Central memory CD4-positive, alpha-beta T cell (primary cell): ENCODE measurements at places on chromosomes 3 and 15.
A peak's percentile ranks its signal among the peaks of the same experiment; 100 is the strongest.

- DNase-seq = no peak
Measured at GRCh38 chr15:96503276-96503675, 172.8 kb downstream of the NR2F2 start.

GRCh38 chr3:64353226-64353625 lies 128.0 kb upstream of the PRICKLE2 start:
- no peak for DNase-seq

DNA sequence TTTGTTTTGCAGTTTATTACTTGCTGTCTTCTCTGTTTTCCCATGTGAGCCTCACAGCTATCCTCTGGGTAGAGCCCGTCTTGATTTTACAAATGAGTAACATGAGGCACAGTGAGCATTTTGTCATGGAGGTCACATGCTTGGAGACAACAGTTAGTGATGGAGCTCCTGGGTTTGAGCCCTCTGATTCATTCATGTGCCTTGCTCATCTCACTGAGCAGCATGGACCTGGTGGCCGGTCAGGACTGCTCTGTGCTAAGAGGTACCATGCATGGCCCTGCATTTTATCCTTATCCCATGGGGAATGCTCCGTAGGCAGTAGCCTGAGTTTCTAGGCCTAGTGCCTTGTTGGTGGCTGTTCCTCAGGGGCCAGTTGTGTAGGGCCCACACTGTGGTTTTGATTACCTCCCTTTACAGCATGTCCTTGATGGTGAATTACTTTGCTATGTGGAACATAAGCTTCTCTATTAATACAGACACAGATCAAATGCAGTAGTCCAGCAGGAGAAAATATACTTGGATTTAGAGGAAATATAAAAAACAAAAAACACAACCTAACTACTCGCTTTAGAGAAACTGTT lies 35.6 kb downstream of the MAP2K5 start:
- no peak for DNase-seq

DNA sequence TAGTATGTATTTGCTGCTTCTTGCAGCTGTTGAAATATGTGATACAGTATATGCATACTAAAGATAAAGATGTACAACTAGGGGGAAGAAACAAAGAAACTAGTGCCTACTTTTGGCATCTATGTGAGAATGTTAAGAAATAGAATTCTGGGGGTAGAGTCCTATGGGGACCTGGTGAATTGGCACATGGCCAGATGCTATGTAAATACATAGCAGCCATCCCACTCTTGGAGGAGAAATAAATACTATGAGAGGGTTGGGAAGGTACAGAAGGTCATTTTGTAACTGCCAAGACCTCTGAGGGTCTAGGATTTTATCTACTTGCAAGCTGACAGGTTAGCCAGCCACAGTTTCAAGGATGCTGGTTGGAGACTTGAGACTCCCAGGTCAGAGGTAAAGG lies 298.3 kb upstream of the TBL1XR1 start:
- no peak for DNase-seq

DNA sequence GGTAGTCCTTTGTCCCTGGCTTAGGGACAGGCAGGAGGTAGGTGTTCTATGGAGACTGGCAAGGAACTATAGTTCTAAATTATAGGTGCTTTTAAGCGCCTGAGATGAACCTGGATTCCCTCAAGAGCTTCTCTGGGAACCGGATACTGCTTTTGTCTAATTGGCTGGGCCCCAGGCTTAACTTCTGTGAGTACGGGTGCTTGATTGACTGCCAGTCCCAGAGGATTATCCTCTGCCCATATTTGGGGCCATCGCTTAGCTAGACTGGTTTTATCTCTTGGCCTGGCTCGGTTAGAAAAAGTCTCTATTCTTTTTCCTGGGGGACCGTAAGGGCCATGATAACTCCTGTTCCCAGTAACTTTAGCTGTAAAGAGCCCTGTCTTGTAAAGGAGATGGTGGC lies 339.1 kb downstream of the KCNH8 start:
- DNase-seq = no peak

DNA sequence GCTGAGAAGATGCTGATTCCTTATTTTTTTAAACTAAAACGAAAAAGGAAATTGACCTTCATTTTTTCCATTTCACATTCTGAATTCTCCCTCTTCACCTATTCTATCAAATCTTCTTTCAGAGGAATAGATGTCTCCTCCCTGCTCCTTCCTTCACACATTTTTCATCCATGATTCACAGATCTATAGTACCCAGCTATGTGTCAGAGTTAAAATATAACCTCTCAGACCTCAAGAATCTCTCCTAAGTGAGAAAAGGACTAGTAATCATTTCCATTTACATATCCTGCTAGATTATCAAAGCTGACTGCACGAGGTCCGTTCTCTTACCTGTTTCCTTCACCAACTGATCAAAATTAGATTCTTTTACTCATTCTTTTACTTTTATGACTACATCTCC lies 1297.6 kb upstream of the ALCAM start:
- DNase-seq = no peak

GRCh38 chr3:122987231-122987630 lies 40.3 kb downstream of the SEMA5B start:
- no peak for DNase-seq

DNA sequence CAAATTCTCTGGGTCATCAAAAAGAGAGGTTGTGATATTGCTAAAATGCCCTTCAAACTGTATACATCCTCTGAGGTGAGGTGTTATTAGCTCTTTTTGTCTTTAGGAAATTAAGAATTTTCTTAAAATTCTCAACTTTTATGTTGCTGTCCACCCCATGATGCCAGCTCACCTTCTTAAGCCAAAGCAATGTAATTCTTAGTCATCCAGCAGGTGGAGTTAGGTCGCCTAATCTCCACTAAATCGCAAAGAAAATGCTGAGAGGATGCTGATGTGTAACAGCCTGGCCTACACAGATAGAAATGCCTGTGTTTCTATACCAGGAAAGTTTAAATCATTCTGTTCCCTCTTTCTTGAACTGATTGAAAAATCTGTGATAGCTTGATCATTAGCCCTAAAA lies 770.2 kb upstream of the ALCAM start:
- DNase-seq = peak; percentile 2

- no peak for DNase-seq
Measured at GRCh38 chr3:136939489-136939888, 18.3 kb upstream of the IL20RB start.

DNA sequence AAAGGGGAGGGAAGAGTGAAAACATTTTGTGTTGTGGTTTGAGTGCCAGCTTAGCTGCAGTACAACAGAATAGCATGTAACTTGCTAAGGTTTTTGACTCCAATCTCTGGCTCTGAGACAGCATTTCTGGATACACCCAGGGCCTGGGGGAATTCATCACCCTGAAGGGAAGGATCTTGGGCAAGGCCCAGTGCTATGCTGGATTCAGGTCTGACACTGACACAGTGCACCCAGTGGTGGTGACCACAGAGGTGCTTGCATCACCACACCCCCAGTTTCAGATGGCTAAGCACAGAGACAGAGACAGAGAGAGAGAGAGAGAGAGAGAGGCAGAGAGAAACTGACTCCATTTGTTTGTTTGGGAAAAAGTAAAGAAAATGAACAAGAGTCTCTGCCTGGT lies 74.1 kb upstream of the KBTBD8 start:
- DNase-seq = no peak

DNA sequence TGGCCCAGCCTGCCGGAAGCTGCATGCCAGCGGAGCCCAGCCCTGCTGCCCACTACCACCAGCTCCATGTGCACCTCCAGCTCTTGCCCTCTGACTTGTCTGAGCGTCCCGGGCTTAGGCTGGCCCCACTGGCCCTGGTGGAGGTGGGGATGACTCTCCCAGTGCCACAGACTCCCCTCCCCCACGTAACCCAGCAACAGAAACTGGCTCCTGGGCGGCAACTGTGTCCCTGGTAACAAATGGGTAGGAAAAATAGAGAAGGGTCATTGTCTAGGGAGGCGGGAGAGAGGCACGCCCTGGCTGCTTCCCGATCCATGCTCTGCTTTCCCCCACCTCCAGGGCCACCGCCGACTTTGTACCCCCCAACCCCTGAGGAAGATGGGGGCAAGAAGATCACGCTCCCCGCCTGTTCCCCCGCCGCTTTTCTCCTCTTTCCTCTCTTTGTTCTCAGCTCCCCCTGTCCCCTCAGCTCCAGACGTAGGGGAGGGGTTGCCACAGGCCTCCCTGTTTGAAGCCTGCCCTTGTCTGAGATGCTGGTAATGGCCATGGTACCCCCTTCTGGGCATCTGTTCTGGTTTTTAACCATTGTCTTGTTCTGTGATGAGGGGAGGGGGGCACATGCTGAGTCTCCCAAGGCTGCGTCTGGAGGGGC lies 10.8 kb upstream of the SEMA3B start:
- no peak for DNase-seq

GRCh38 chr3:183880121-183880520 lies 4.6 kb downstream of the PARL start:
- no peak for DNase-seq

DNA sequence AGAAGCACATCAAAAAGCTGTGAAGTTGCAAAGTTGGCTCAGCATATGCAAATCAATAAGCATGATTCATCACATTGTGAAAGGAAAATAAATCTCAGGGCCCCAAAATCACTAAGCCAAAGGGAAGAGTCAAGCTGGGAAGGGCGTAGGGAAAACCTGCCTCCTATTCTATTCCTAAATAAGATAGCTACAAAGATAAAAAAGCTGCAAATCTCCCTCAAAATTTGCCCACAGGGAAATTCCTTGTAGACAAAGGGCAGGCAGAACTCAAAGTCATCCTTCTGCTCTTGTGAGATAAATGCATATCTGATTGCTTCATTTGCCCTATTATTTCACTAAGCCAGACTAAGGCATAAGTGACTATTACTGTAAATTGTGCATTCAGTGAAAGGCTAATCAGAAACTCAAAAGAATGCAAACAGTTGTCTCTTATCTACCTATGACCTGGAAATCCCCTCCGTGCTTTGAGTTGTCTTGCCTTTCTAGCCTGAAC lies 30.5 kb upstream of the CCNL1 start:
- DNase-seq = no peak

DNA sequence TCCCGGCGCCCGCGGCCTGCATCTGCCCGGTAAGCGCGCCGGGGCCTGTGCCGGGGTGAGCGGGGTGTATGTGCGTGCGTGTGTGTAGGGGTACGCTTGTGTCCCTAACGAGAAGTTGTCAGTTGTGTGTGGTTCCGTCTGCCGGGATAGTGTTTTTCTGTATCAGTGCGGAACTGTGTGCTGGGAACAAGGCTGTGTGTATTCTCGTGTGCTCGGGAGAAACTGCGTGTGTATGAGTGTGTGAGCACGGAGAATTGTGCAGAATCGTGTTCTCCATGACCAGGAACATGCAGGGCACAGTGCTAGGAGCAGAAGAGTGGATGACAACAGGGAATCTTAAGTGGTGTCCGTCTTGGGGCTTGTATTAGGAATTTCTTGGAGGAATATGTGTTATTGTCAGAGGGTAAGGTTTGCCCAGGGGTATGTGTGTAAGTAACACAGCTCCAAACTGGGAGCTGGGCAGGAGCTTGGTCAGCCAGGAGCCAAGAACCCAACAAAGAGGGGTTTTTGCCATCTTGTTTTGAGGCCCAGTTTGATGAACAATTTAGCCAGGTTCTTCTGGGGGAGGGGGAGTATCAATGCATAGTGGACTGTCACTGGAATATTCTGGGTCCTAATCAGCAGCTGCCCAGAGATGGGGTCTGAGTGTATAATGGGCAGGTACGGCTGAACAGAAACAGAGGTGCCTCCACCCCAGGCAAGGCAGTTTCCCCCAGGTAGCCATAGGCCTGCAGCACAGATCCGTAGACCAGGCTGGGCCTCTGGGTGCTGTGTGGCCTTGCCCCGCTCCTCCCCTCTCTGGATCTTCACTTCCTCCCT lies 2.1 kb downstream of the ISL2 start:
- DNase-seq = no peak

- DNase-seq = no peak
Measured at GRCh38 chr3:48765376-48765775, 48.4 kb upstream of the IP6K2 start.

GRCh38 chr15:91627473-91628278 lies 225.8 kb upstream of the SLCO3A1 start:
- DNase-seq = no peak

DNA sequence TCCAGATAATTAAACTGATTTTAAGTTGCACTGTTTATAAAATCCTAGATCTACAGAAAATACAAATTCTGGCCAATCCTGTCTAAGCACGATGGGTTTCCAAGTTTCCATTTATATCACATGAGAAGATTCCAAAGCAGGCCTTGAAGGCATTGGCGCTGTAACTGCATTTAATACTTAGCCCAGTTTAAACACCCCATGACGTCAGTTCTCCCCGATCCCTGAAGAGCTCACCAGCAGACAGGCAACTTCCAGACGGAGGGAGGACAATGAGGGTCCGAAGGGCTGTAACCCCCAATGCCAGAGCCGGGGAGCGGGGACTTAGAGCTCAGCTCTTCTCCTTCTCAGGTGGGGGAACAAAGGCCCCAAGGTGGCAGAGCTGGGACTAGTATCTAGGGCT lies 117.3 kb downstream of the XXYLT1 start:
- no peak for DNase-seq

DNA sequence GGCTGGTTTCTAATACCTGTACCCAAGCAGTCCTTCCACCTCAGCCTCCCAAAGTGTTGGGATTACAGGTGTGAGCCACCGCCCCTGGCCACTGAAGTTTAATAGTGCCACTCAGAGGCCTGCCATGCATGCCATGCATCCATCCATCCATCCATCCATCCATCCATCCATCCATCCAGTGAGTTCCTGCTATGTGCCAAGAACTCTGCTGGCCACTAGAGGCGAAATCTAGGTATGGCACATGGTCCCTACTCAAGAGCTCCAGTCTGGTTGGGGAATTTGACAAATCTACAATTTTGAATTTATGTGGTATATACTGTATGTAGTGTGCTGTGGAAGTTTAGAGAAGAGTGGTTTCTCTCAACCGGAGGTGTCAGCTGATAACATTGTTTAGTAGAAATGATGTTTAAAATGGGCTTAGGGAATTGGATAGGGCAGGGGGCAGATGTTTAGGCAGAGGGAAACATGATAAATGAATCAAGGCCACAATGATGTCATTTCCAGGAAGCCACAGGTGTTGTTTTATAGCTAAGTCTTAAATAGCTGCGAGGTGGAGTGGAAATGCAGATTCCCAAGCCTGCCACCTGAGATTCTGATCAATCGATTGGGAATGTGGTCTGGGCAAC lies 384.4 kb upstream of the C2CD4B start:
- no peak for DNase-seq

- no peak for DNase-seq
Measured at GRCh38 chr3:142315083-142315482, 89.7 kb upstream of the GK5 start.

- no peak for DNase-seq
Measured at GRCh38 chr3:195896361-195897080, 11.8 kb downstream of the TNK2 start.

- no peak for DNase-seq
Measured at GRCh38 chr3:165883863-165884478, 46.7 kb upstream of the BCHE start.

- peak; percentile 25 for DNase-seq
Measured at GRCh38 chr3:111691293-111691909, 96.3 kb upstream of the ZBED2 start.

DNA sequence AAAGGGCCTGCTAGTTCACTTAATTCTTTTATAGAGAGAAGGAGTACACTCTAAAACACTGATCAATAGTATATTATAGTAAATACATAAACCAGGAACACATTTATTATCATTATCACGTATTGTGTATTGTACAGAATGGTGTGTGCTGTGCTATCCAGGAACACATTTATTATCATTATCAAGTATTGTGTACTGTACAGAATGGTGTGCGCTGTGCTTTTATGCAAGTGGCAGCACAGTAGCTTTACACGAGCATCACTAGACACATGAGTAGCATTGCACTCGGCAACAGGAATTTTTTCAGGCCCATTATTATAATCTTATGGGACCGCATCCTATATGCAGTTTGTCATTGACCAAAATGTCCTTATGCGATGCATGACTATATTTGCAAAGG lies 20.9 kb upstream of the MUC20 start:
- DNase-seq = no peak
